ENCODE measurements at places on chromosomes 5 and 9. TPM values are rescaled to one million over a fixed set of nuclear protein-coding genes. Genes with fewer than 3 reads are reported as not detected.

BTNL3 gene
- total RNA-seq = not detected

- ATAC-seq = no peak
Measured at GRCh38 chr9:91182429-91183225, 179.1 kb downstream of the AUH start.

GRCh38 chr9:37676411-37676830 lies 25.7 kb downstream of the FRMPD1 start:
- no peak for ATAC-seq

NXNL2 gene
- total RNA-seq = not detected

All from activated T-helper 17 cell treated with anti-CD3 and anti-CD28 coated beads, Interleukin-2, amount 50 U/mL, for 72 hours (primary cell).